ENCODE measurements at places on chromosomes 13 and 19.

DNA sequence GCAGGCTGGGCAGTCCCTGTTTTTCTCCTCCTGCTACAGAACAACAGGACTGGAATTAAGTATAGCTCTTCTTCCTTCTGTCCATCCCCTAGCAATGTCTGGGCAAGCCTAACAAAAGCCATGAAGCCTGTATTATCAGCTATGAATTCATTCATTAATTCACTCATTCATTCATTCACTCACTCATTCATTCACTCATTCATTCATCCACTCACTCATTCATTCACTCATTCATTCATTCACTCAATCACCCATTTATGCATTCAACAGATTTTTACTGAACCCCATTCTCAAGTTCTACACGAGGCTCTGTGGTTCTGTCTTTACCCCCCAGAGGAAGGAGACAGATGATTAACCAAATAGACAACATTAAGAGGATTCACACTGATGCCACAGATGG, 69.9 kb downstream of the CACNA1A start:
- no peak for DNase-seq

- DNase-seq = no peak
These were observed 11.1 kb upstream of the CEACAM16 start for GRCh38 chr19:44687888-44688287.

DNA sequence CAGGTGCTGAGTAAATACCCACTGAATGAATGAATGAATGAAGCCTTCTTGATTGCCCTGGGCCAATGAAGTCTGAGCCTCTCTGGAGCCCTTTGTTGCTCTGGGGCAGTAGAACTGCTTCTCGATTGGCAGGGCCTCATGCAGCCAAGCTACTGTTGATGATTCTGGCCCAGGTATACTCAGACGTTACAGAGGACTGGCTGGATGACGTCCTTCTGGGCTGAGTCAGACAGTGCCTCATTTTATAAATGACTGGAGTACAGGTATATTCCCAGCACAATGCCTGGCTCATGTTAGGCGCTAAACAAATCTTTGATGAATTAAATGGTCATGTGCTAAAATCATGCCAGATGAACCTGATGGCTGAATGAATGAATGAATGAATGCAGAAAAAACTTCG, 243.8 kb upstream of the MAB21L1 start:
- no peak for DNase-seq

- no peak for DNase-seq
These were observed 1507.5 kb downstream of the OLFM4 start for GRCh38 chr13:54536112-54536511.

DNA sequence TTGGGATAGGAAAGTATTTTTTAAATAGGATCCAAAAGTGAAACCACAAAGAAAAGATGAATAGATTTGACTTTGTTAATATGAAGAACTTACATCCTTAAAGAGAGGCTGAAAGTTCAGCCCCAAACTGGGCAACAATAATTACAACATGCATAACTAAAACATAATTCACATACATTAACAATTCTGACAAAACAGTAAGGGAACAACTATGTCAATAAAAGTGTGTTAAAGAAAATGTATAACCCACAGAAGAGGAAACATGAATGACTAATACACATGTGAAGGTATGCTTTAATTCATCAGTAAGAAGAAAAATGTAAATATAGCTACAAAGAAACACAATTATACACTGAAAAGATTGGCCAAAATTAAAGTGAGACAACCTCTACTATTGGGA, 1597.6 kb upstream of the MIR17HG start:
- DNase-seq = no peak

GRCh38 chr19:16446108-16446723, 25.6 kb downstream of the EPS15L1 start:
- no peak for DNase-seq
